ENCODE measurements at places on chromosomes 11 and 22.
A peak's percentile ranks its signal among the peaks of the same experiment; 100 is the strongest.

DNA sequence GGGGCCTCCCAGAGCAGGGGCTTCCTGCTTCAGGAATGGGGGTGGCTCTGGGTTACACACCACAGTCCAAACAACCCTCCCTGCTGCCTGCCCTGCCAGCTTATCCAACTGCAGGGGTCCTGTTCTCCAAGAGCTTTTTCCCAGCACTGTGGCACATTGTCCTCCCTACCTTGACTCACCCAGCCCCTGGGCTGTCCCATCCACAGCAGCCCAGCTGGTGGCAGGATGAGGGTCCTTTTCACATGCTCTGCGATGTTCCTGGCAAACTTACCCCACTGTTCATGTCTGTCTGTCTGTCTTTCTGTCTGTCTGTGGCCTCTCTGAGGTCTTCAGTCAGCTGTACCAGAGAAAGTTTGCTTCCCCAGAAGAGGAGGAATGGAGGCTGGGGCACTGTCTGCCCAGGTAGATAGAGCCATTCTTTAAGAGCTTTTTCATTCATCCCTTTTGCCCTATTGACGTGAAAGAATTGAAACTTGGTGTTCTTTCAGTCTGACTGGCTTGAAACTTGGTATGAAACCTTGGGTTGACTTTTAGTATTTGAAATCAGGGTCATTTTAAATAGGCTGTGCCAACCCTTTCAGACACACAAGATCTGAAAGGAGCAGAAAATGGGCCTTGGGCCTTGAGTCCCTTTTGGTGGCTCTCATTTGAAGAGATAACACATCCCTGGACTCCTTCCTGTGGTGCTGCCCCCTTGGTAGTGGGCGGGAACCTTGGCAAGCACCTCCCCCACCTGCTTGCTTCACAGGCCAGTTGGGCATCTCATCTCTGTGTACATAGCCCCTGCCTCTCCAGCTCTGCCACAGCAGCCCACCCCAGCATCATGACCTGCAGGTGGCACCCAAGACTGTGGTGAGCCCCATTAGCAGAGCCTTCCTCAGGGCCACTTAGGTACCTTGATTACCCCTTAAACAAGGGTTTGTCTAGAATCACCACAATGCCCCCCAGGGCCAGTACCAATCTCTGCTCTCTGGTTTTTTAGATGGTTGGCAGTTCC is 74.6 kb upstream of the SUSD2 start:
- peak; percentile 16 for DNase-seq

DNA sequence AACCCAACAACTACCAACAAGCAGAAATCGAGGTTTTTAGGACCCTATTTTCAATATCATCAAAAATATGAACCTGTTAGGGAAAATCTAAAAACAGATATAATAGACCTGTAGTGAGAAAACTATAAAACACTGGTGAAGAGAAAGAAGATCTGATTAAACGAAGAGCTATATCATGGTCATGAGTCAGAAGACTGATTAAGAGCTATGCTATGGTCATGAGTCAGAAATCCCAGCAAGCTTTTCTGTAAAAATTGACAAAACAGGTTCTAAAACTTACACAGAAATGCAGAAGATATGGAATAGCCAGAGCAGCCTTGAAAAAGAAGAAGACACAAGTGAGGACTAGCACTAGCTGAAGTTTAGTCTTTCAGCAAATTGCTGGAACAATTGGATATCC is 345.0 kb downstream of the TBC1D22A start:
- DNase-seq = no peak

- DNase-seq = no peak
Observed at GRCh38 chr22:27886843-27887151, 32.3 kb downstream of the PITPNB start.

- no peak for DNase-seq
Observed at GRCh38 chr11:113019711-113020110, 58.5 kb downstream of the NCAM1 start.

DNA sequence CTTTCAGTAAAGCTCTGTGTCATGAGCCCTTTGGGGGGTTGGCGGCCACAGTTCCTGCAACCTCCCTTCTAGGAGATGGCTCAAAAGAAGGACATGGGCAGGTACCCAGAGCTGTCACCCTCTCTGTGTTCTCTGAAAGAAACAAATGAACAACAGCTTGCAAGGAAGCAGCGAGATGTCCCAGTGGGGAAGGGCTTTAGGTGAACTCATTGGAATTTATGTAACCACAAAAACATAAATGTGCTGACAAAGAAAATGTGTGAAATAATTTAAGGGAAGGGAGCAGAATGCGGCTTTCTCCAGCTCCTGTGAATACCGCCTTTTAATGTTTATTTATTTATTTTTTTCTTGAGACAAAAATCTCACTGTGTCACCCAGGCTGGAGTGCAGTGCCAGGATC is 3.3 kb downstream of the PARVG start:
- no peak for DNase-seq

- no peak for DNase-seq
Observed at GRCh38 chr22:40764763-40765441, 54.2 kb downstream of the SLC25A17 start.

GRCh38 chr22:29095459-29095858 is 22.6 kb downstream of the KREMEN1 start:
- DNase-seq = no peak

DNA sequence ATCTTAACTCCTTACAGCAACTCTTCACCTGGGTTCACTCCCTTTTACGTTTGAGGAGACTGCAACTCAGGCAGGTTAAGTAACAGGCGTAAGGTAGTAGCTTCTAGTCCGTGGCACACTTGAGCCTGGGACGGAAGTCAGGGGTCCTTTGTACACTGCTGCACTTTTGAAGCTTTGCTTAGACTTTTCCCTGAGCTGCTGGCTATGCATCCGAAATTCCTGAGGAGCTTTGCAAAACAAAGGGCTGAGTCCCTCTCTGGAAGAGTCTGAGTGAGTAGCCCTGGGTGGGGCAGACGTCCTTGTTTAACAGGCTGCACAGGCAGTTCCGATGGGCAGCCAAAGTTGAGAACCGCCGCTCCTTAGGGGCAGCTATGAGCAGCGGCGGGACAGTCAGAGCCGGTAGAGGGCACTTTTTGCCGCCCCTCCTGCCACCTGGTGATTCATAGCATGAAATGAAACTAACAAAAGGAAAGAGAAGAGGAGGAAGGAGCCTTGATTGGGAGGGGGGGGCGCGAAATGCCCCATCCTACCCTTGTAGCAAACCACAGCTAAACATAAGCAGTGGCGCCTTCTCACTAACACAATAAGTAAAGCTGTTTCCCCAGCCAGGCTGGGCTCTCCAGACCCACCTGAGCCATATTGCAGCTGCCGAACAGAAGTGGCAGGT is 1.4 kb downstream of the TMEM109 start:
- peak; percentile 47 for DNase-seq

GRCh38 chr11:134266841-134267251 is 9.3 kb upstream of the GLB1L3 start:
- no peak for DNase-seq

DNA sequence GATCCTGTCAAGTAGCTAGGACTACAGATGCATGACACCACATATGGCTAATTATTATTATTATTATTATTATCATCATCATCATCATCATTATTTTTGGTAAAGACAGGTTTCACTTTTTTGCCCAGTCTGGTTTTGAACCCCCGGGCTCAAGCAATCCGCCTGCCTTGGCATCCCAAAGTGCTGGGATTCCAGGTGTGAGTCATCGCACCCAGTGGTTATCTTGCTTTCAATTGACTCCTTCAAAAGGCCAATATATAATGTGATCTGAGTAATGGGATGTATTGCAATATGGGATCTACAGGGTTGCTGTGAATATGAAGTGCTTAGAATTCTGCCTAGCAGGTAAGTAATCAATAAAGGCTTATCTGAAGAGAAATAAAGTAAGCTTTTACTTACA is 221.2 kb downstream of the SBF2 start:
- DNase-seq = no peak

GRCh38 chr22:46934746-46935491 is 172.5 kb downstream of the TBC1D22A start:
- DNase-seq = no peak

DNA sequence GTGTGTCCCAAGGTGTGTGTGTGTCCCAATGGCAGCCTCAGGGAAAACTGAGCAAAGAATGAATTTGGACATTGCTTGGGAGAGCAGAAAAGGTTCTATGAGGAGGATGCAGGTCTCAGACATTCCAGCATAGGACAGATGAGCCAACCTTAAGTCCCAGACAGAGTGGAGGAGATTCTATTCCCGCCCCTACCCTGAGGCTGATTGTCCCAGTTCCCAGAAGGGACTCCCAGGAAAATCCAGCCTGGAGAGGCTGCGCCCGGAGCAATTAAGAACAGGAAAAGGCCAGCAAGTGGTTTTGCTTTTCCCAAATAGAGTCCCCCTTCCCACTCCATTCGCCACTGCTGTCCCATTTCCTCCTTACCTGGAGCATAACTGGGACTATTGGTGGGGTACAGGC is 54.1 kb downstream of the RELT start:
- DNase-seq = no peak

- DNase-seq = no peak
Observed at GRCh38 chr11:17153757-17154156, 54.0 kb downstream of the PIK3C2A start.

DNA sequence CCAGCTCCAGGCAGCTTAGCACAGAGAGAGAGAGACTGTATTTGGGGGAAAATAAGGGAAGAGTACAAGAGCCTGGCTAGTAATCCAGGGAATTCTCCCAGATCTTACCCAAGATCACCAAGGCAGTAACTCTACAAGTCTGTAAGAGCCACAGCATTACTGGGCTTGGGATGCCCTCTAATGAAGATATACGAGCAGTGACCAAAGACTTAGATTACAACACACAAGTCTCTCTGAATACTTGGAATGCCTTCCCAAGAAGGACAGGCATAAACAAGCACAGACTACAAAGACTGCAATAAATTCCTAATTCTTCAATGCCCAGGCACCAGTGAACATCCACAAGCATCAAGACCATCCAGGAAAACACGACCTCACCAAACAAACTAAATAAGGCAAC is 17.7 kb downstream of the DNAJC24 start:
- DNase-seq = no peak

- no peak for DNase-seq
Observed at GRCh38 chr11:49995565-49995964, 13.2 kb upstream of the OR4C12 start.

DNA sequence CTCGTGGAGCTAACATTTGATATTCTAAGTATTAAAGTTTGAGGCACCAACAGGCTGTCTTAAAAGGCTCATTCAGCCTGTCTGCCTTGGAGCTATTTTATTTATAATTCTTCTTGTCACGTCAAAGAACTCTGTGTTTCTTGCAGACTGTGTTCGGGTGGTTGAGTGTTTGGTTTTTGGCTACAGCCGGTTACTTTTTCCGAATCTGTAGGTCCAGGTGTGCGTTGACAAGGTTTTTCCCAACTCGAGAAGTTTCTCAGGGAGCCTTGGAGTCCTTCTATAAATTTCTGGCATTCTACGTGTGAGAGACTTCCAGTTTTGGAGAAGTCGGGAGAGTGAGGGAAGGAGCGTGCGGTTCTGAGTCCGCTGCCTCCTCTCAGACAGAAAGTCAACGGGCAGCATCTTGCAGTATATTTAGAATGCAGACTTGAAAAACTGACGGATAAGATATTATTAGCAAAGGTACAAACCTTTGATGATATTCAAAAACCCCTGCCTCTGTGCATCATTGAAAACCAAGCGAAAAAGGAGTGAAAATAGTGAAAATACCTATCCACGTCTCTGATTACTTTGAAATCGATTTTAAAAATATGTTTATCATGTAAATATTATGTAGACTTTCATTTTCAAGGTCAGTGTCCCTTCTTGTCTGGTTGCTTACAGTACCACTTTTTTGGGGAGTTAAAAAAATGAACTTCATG is 85.2 kb upstream of the PPARA start:
- no peak for DNase-seq

GRCh38 chr11:2385156-2386151 is 8.3 kb downstream of the CD81 start:
- no peak for DNase-seq

- no peak for DNase-seq
Observed at GRCh38 chr11:11407065-11407762, 54.2 kb upstream of the CSNK2A3 start.

DNA sequence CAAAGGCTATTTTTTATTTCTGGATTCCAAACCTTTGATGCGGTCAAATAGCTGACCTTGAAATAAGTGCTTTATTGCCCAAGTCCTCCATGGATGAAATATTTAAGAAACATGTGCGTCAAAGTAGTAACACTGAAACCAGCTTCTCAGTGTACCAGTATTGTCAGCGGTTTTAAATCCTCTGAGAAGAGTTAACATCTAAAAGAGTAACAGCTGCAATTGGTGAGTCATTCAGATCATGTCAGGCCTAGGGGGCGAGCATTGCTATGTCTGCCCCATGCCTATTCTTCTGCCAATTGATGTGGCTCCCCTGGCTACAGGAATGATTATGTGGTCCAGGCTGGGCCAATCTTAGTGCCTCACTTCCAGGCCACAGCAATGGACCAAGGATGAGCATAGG is 263.3 kb upstream of the SORL1-AS1 start:
- DNase-seq = no peak

DNA sequence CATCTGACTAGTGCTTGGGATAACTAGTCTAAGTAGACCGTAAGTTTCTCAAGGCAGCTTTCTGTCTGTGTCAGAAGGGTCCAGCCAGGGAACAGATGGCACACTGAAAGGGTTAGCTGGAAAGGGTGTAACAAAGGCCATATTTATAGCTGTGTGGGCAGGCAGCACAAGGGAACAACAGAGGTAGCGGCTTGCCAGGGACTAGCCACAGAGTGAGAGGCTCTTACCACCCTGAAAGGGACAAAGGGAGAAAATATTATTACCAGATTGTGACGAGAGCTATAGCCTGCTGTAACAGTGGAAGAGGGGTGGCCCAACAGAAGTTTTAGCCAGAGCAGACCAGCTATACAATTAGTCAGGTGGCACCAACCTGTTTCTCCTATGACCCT is 129.4 kb downstream of the CCDC34 start:
- no peak for DNase-seq

DNA sequence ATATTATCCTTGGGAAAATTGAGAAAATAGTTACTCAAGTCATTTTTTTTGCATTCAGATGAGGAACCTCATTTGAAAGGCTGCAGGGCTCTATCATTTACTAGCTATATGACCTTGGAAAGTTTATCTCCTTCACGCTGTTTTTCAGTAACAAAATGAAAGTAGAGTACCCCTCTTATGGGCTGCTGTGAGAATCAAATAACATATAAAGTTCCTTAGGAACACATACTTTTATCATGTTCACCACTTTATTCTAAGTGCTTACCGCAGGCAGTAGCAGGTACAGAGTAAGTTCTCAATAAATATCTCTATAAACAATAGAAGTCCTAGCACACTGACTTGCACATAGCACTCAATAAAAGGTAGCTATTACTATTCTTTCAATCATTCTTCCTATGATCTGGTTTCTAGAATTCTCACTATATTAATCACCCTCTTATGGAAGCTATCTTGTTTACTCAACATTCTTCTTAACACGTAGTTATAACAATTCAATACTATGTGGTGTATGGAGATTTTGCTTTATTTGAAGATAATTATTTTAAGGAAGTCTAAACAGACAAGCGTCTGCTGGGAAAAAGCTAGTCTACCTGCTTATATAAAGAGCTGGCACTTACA is 1.9 kb downstream of the C11orf71 start:
- no peak for DNase-seq

Measured in activated naive CD4-positive, alpha-beta T cell (primary cell).